ENCODE measurements at places on chromosomes 4 and X. TPM values are rescaled to one million over a fixed set of nuclear protein-coding genes. Genes with fewer than 3 reads are reported as not detected.

ADGRL3 gene
- total RNA-seq = 21.2 TPM

FAM184B gene
- total RNA-seq = not detected

TAF7L gene
- not detected for total RNA-seq

DNA sequence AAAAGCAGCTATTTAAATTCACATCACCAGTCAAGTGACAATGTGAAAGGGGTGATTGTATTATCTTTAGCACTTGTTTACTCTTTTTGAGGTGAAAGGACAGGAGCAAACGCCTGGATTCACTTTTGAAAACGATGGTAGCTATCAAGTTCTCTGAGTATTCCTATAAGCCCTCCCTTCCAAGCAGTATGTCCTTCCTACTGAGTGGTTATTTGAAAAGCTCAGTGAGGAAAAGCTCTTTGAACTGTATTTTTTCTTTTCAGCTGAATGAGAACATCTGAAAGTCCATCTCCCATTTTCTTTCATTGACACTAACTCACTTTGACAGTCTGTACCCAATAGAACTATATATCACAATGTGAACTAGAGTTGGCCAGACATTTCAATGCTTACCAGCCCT, 9.1 kb upstream of the CTSO start:
- DNase-seq = no peak

GRCh38 chr4:155615081-155615887, 51.4 kb upstream of the GUCY1A1 start:
- no peak for DNase-seq

DNA sequence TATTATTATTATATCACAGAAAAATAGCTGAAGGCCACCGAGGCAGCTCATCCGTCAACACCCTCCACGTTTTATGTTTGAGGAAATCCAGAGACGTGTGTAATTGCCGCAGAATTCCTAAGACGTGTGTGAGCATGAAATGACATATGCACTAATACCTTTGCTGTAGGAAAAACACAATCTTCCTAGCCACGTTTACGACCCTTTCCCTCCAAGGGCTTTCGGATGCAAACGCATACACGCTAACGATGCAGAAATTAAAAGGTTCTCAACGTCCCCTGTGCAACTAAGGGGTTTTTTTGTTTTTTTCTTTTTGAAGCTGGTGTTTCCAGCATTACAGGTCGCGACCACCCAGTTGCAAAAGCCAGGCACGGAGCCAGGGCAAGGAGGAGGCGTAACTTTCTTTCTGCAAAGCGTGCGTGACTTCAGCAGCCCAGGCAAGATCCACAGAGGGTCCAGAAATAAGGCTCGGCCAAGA, 33.8 kb downstream of the CRLF2 start:
- peak; percentile 64 for DNase-seq

GRCh38 chr4:6198768-6199421, 1.5 kb downstream of the JAKMIP1 start:
- no peak for DNase-seq

DNA sequence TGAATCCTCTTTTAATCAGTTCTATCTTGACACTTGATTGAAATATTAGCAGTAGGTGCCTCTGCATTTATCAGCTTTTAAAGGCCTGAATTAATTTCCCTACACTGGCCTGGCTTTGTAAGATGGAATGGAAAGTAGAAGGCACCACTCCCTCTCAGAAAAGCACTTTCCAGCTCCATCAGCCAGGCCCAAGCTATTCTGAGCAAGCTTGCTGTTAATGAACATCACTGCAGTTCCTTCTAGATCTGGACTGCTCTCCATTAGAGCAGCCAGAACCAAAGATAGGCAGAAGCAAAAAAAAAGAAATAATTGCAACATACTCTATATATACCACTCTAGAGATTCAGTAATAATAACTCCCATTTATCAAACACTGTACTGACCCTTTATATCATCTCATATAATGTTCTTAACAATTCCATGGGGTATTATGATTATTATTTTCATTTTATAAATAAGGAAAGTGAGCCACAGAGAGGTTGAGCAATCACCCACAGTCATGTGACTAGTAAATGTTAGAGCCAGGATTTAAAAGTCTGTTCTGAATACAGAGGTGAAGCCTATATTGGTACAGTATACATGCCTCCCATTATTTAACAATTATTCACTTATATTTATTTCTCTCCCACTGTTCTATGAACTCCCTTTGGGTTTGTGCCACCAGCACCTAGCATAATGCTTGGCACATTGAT, 39.4 kb upstream of the GPC3 start:
- no peak for DNase-seq

- DNase-seq = no peak
Observed at GRCh38 chrX:11266573-11267003, 26.6 kb upstream of the AMELX start.

DNA sequence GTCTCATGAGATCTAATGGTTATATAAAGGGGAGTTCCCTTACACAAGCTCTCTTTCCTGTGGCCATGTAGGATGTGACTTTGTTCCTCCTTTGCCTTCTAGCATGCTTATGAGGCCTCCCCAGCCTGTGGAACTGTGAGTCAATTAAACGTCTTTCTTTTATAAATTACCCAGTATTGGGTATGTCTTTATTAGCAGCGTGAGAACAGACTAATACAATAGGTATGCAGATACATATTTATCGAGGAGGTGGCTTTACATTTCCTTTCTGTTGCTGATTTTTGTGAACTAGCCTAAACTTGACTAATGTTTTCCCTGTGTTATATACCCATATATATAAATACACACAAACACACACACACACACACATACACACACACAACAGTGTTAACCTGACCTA, 80.2 kb downstream of the VCX2 start:
- DNase-seq = no peak

DNA sequence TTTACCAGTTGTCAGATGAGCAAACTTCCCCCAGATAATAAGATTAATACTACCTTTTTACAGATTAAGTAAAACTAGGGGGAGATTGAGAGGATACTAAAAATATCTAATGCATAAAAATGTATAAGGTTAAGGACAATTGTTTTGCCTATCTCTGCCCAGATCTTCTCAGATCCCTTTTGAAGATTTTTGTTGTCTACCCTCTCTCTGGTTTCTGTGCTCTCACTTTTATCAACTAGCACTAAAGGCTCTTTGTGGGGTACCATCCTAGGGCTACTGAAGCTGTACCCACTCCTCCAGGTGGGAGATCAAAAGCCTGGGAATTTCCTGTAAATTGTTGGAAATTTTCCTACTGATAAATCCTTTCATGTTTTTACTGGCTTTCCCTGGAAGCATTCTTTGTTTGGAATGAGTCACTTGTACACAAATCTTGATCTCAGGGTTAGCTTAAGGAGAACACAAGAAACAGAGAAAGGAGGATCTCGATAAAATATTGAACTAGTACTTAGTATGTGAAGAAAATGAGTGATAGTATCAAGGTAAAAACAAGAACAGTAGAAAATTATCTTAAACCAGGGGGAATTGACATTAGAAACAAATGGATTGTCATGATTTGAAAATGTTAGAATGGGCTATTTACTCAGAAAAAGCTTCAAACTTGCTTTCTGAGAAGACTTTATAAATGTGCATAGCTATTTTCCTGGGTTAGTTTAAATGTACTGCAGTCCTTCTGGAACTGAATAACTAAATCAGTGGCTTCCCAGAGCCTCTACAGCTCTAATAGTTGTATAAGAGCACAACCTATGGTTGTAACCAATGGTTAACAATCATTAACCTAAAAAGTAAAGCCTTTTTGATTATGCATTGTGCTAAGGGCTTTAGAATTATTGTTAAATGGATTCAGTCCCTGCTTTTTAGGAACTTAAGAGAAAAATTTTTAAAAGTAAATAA, 679.9 kb upstream of the MAGEB2 start:
- no peak for DNase-seq

DNA sequence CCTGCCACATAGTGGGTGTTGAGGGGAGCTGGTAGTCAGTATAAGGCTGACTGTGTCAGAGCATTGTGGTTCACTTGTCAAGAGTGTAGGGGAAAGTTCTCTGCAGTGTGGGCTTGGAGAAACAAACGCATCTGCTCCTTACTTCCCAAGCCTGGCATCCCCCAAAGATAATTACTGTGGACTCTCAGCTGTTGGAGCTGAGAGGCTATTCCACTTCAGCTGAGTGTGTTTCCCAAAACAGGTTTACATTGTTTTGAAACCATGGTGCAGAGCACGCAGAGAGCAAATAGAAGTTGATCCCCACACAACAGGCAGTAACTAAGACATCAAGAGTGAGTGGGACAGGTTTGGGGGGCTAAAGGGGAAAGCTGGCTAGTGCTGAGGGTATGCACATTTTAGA, 181.0 kb upstream of the EOLA2 start:
- DNase-seq = no peak
